PC-9 (cell line): ENCODE measurements at places on chromosomes 5 and 9. TPM values are rescaled to one million over a fixed set of nuclear protein-coding genes. Genes with fewer than 3 reads are reported as not detected.

GRCh38 chr5:145925353-145925752, 11.0 kb upstream of the SH3RF2 start:
- H3K27me3 ChIP-seq, result no peaks in the 10 kb centered on the region
- no peak overlapping the region for H3K4me3 ChIP-seq
- H3K4me1 ChIP-seq, result peaks cover 28% of the 10 kb centered on the region

GRCh38 chr5:66477596-66477995, 118.6 kb upstream of the MAST4 start:
- no peaks in the 10 kb centered on the region for H3K4me1 ChIP-seq
- H3K36me3 ChIP-seq, result no peaks in the 10 kb centered on the region
- H3K4me3 ChIP-seq, result no peak overlapping the region
- no peak overlapping the region for H3K27ac ChIP-seq
- H3K27me3 ChIP-seq, result no peaks in the 10 kb centered on the region; the same call in 1 of the 2 replicates
- DNase-seq, result no peak

GRCh38 chr5:129767927-129768380, 20.1 kb downstream of the MINAR2 start:
- no peaks in the 10 kb centered on the region for H3K27me3 ChIP-seq
- peak; percentile 75 for DNase-seq
- H3K4me3 ChIP-seq, result no peak overlapping the region
- no peaks in the 10 kb centered on the region for H3K36me3 ChIP-seq
- H3K27ac ChIP-seq, result no peak overlapping the region

GRCh38 chr5:148855249-148856008, 29.0 kb downstream of the ADRB2 start:
- no peak overlapping the region for H3K4me3 ChIP-seq
- H3K27ac ChIP-seq, result no peak overlapping the region
- H3K4me1 ChIP-seq, result no peaks in the 10 kb centered on the region
- H3K36me3 ChIP-seq, result no peaks in the 10 kb centered on the region
- no peaks in the 10 kb centered on the region for H3K27me3 ChIP-seq

DNA sequence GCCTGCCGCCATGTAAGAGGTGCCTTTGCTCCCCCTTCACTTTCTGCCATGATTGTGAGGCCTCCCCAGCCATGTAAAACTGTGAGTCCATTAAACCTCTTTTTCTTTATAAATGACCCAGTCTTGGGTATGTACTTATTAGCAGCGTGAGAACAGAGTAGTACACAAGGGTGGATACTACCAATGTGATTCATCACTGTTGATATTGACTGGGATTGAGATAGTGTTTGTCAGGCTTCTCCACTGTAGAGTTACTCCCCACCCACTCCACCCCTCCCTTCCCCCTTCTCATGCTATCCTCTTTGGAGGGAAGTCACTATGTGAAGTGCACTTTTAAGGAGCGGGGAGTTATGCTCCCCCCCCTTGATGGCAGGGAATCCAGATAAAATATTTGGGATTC, 11.4 kb upstream of the CRHBP start:
- no peak overlapping the region for H3K4me3 ChIP-seq
- no peaks in the 10 kb centered on the region for H3K27me3 ChIP-seq
- no peaks in the 10 kb centered on the region for H3K36me3 ChIP-seq
- no peaks in the 10 kb centered on the region for H3K4me1 ChIP-seq
- no peak overlapping the region for H3K27ac ChIP-seq
- DNase-seq, result no peak

DNA sequence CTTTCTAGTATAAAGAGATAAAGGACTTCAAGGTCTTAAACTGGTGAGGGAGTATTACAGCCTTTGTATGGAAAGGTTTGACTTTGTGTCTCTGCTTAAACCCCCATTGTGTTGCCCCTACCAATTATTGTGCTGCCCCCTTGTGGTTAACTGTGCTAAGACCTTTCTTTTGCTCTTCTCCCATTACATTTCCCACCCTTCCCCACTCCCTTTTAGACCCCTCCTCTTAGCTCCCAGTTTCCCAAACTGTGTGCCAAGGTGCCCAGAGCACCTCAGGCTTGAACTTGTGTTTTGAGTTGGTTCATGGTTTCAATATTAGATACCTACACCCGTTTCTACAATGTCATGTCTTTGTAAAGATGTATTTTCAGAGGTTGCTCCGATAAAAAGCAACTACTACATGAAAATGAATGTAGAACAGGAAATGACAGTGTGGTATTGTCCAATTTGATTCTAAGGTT, 2.9 kb downstream of the JAK2 start:
- peaks cover 22% of the 10 kb centered on the region for H3K4me1 ChIP-seq
- no peak overlapping the region for H3K4me3 ChIP-seq
- no peak overlapping the region for H3K27ac ChIP-seq
- H3K27me3 ChIP-seq, result no peaks in the 10 kb centered on the region
- DNase-seq, result peak; percentile 29

GRCh38 chr9:94860678-94861588, 134.4 kb downstream of the AOPEP start:
- H3K4me1 ChIP-seq, result peaks cover 48% of the 10 kb centered on the region
- H3K27me3 ChIP-seq, result no peaks in the 10 kb centered on the region
- H3K27ac ChIP-seq, result peak overlapping the region; percentile 81
- no peaks in the 10 kb centered on the region for H3K36me3 ChIP-seq
- no peak overlapping the region for H3K4me3 ChIP-seq
- peak; percentile 81 for DNase-seq

DNA sequence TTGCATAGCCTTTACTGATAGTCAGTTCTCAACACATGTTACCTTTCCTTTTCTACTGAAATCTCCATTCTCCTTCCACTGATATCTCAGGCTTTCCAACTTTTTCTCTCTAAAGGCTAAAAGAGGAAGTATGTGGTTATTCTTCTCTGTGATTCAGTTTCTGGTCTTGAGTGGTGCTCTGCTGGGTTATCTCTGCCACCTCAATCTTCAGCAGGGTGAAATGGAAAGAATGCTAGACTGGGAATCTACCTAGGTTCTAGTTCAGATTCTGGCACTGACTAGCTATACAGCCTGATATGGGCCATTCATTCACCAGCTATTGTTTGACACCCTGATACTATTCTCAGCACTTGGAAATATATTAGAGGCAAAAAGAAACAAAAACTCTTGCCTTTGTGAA, 124.9 kb upstream of the GRIA1 start:
- no peak for DNase-seq
- H3K36me3 ChIP-seq, result no peaks in the 10 kb centered on the region
- H3K27ac ChIP-seq, result no peak overlapping the region
- no peak overlapping the region for H3K4me3 ChIP-seq
- no peaks in the 10 kb centered on the region for H3K27me3 ChIP-seq

DNA sequence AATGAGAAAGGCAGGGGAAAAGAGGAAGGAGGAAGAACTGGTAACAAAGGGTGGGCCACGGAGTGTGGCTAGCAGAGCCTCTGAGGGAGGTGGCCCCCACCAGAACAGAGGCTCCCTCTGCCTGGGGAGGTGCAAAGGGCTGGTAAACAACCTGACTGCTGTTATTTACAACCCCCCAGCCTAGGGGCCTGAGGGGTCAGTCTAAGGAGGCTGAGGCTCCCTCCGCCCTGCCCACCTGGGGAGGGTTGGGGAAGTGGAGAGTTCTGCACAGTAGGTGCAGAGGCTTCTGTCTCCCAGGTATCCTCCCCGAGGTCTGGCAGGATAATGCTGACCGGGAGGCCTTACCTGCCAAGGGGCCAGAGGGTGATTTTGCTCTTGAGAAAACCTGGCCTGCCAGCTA, 35.6 kb upstream of the SMU1 start:
- H3K4me1 ChIP-seq, result peaks cover 19% of the 10 kb centered on the region
- no peaks in the 10 kb centered on the region for H3K27me3 ChIP-seq
- H3K4me3 ChIP-seq, result no peak overlapping the region
- no peak for DNase-seq
- H3K27ac ChIP-seq, result no peak overlapping the region

- H3K4me1 ChIP-seq, result peaks cover 13% of the 10 kb centered on the region
- 0 out of 2 replicates have a peak, but pooled peaks cover 8% of the 10 kb centered on the region for H3K36me3 ChIP-seq
- no peaks in the 10 kb centered on the region for H3K27me3 ChIP-seq
Observed at GRCh38 chr9:97629156-97629555, 4.0 kb downstream of the TSTD2 start.

DNA sequence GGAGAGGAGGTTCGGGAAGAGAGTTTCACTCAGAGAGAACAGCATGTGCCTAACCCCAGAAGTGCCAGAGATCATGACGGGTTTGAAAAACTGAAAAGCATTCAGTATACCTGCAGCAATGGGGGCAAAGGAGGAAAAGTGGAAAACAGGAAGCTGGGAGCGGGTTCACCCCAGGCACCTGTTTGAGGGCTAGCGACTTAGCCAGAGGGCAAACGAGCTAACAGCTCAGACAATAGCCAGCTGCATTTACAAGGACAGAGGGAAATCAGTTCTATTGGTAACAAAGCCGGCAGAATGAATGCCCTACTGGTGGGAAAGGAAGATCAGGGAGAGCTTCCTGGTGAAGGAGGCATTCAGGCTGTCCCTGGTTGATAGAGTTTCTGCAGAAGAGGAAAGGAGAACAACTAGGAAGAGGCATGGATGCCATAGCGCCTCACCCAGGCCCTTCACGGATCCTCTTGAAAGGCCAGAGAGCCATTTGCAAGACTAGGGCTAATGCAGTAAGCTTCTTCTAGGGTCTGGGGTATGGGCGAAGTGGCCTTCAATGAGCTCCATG, 141.7 kb upstream of the ADRA1B start:
- no peaks in the 10 kb centered on the region for H3K27me3 ChIP-seq
- no peak overlapping the region for H3K27ac ChIP-seq
- no peak for DNase-seq

- DNase-seq, result no peak
- no peak overlapping the region for H3K27ac ChIP-seq
- no peak overlapping the region for H3K4me3 ChIP-seq
- H3K4me1 ChIP-seq, result no peaks in the 10 kb centered on the region
- no peaks in the 10 kb centered on the region for H3K36me3 ChIP-seq
Observed at GRCh38 chr9:82488313-82489200, 500.0 kb downstream of the SPATA31D1 start.

- H3K4me3 ChIP-seq, result no peak overlapping the region
- H3K4me1 ChIP-seq, result peaks cover 20% of the 10 kb centered on the region
- H3K27ac ChIP-seq, result no peak overlapping the region
- no peaks in the 10 kb centered on the region for H3K27me3 ChIP-seq
- no peaks in the 10 kb centered on the region for H3K36me3 ChIP-seq
- no peak for DNase-seq
Observed at GRCh38 chr5:125042261-125042890, 295.9 kb upstream of the ZNF608 start.

DNA sequence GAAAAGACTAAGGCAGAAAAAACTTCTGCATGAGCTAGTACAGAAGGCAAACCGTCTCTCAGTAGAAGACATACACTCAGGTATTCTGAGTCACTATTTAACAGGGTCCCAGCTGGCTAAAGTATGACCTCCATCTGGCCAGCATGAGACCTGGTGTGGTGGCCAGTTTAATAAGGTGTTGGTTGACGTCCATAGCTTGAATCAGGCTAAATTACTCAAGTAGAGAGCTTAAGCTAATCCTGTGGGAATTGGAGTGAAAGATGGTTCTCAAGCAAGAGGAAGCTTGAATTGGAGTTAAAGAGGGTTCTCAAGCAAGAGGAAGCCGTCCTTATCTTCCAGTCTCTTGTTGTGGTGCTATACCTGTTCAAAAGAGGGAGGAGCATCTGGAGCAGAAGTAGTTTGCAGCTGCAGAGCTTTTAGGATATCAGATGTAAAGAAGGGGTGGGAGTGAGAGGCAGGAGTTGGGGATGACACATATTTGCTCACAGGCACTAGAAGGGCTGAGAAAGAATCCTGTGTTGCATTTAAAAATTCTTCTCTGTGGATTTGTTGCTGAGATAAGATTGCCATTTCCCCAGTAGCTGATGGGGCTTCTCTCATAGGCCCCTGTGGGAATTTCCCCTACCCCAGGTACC, 136.1 kb upstream of the RUSC2 start:
- no peaks in the 10 kb centered on the region for H3K4me1 ChIP-seq
- DNase-seq, result no peak
- no peaks in the 10 kb centered on the region for H3K36me3 ChIP-seq
- H3K27me3 ChIP-seq, result no peaks in the 10 kb centered on the region
- H3K27ac ChIP-seq, result no peak overlapping the region

DNA sequence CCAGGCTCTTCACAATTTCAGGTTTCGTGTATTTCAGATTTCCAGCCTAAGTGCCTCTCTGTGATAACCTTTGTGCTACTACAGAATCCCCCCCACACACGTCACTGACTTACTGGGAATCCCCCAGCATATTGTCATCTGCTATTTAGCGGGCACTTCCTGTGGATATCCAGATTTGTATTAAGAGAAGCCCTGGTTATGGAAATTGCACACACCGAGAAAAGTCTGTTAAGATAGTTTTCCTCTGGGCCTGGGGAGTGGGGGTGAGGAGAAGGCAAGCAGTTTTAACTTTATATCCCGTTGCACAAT, 269.9 kb downstream of the MED10 start:
- H3K36me3 ChIP-seq, result no peaks in the 10 kb centered on the region
- no peak overlapping the region for H3K4me3 ChIP-seq
- no peaks in the 10 kb centered on the region for H3K4me1 ChIP-seq

GRCh38 chr5:173896631-173897030, 8.5 kb downstream of the CPEB4 start:
- no peak overlapping the region for H3K4me3 ChIP-seq
- DNase-seq, result no peak
- H3K27me3 ChIP-seq, result no peaks in the 10 kb centered on the region
- H3K27ac ChIP-seq, result no peak overlapping the region
- H3K4me1 ChIP-seq, result peaks cover 43% of the 10 kb centered on the region

DNA sequence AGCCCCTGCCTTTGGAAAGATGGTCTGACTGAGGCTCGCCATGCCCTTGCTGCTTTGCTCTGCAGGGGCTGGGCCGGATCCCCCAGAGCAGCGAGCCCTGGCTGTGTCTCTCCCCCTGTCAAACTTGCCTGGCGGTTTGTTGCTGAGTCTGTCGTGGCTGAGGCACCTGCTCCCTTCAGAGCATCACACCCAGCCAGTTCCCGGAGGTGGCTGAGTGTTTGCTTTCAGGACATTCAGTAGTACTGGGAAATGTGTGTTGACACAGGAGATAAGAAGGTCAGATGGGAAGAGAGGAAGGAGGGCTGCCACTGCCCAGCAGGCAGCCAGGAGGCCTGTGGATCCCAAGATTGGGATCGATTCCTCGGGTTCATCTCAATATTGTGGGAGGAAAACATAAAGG, 62.9 kb downstream of the GADD45G start:
- H3K27me3 ChIP-seq, result peaks cover 65% of the 10 kb centered on the region
- no peaks in the 10 kb centered on the region for H3K4me1 ChIP-seq
- DNase-seq, result no peak
- no peaks in the 10 kb centered on the region for H3K36me3 ChIP-seq

GRCh38 chr9:81565144-81565543, 124.2 kb downstream of the TLE1 start:
- H3K27me3 ChIP-seq, result no peaks in the 10 kb centered on the region
- DNase-seq, result no peak
- no peak overlapping the region for H3K4me3 ChIP-seq
- no peak overlapping the region for H3K27ac ChIP-seq
- H3K36me3 ChIP-seq, result no peaks in the 10 kb centered on the region

GRCh38 chr9:100589582-100589981, 11.7 kb downstream of the CAVIN4 start:
- no peaks in the 10 kb centered on the region for H3K36me3 ChIP-seq
- DNase-seq, result no peak
- H3K4me1 ChIP-seq, result peaks cover 15% of the 10 kb centered on the region
- no peak overlapping the region for H3K27ac ChIP-seq
- H3K4me3 ChIP-seq, result no peak overlapping the region
- no peaks in the 10 kb centered on the region for H3K27me3 ChIP-seq

- H3K27me3 ChIP-seq, result no peaks in the 10 kb centered on the region
- H3K27ac ChIP-seq, result no peak overlapping the region
- no peaks in the 10 kb centered on the region for H3K36me3 ChIP-seq
- H3K4me1 ChIP-seq, result peaks cover 26% of the 10 kb centered on the region
- no peak overlapping the region for H3K4me3 ChIP-seq
Observed at GRCh38 chr5:386432-387341, 56.3 kb upstream of the EXOC3 start.

Gene NACC2
- 22.4 and 23.8 TPM in 2 replicates for total RNA-seq

Gene AGGF1
- 15.4 and 19.4 TPM in 2 replicates for total RNA-seq

Gene TXNDC8
- not detected in 2 replicates for total RNA-seq

Gene TMOD1
- 6.8 and 7.1 TPM in 2 replicates for total RNA-seq

Gene SPINK4
- not detected in 2 replicates for total RNA-seq

Gene ITK
- not detected in 2 replicates for total RNA-seq

Gene TNFSF15
- 0.33 and 0.55 TPM in 2 replicates for total RNA-seq

Gene ADRB2
- total RNA-seq, result 2.8 and 3.1 TPM in 2 replicates

Gene FAM153A
- not detected in 2 replicates for total RNA-seq
